Left renal pelvis (tissue), 4 donors: ENCODE measurements at places on chromosomes 3 and 15. TPM values are rescaled to one million over a fixed set of nuclear protein-coding genes. Genes with fewer than 3 reads are reported as not detected.

- no peak for DNase-seq
Observed at GRCh38 chr15:48833526-48834239, 22.8 kb upstream of the CEP152 start.

DNA sequence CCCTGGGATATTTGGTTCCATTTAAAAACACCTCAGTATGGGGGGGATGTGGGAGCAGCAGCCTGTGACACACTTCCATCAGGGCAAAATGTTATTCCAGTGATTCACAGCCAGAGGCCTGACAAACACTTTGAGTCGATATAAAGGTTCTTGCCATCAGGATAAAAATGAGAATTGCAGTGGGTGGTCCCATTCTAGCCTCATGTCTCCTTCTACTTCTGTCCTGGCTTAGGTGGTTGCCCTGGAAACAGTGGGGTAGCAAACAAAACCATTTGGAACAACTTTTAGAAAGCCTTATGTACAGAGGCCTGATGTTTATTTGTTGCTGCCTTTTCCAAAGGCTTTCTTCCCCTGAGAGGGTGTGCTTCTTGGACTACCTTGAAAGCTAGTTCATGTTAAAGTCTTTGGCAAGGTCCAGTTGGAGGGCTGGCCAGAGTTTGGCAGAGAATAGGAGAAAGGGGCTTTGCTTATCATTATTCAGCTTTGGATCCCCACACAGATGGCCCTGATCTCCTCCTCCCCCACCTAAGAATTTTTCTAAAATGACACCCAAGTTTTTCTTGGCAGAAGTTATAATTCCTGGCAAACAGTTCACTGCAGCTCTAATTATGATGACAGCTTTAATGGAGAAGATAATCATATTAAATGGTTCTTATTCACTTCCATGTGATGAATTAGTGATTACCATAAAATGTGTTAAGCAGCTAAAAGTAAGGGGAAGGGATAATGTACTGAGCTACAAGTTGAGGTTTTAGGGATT, 84.2 kb upstream of the ZNF280D start:
- DNase-seq: no peak

RBMS3 gene
- polyA plus RNA-seq: 17.2 TPM

PP2D1 gene
- 0.32 TPM for polyA plus RNA-seq

HOMER2 gene
- polyA plus RNA-seq: 25.5 TPM

DNA sequence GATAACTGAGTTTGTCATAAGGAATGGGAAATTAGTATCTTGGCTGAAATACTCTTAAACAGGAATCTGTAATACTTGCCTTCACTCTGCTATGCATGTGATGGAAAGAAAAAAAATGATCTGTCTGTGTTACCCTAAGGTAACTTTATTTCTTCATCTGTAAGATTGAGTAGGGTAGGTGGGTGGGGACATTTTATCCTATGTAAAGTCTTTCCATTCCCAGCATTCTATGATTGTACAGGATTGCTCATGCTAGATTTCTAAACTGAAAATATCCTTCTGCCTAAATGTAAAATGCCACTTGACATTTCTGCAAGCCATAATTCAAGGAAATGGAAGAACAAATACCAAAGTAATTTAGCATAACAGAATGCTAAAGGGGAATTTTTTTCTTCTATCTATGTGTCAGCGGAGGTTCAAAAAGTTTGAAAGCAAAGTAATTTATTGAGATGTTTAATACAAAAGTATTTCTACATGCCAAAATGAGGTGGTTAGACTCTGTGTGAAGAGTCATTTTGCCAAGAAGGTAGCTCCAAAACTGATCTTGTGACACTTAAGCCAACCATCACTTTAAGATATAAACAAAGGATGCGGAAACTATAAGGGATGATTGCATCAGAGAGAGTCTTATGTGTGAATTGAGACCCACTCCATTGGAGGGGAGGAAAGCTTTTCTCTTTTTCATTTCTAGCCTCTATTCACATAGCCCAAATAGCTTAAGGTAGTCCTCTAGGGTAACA, 46.6 kb upstream of the SERPINI2 start:
- no peak for DNase-seq

DNA sequence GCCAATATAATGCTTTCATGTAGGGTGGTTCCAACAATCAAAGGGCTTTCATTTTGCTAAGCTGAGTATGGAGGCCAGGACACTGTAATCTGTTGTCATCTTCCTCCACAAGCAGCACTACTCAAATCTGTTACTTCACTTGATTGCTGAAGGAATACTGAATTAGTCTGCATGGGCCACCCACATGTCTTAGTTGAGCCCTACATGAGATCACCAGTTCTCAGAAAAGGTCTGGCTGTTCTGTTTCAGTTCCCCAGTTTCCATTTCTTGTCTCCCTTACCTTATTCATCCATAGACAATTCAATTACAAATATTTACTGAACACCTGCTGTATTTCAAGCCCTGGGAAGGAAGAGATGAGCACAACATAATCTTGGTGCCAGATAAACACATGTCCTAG, 119.2 kb downstream of the FHIT start:
- DNase-seq: no peak

- no peak for DNase-seq
Observed at GRCh38 chr15:63374686-63375520, 6.7 kb downstream of the CA12 start.

ULK3 gene
- polyA plus RNA-seq: 30.3 TPM

B4GALT4 gene
- 34.7 TPM for polyA plus RNA-seq

GPR62 gene
- 0.57 TPM for polyA plus RNA-seq

DNA sequence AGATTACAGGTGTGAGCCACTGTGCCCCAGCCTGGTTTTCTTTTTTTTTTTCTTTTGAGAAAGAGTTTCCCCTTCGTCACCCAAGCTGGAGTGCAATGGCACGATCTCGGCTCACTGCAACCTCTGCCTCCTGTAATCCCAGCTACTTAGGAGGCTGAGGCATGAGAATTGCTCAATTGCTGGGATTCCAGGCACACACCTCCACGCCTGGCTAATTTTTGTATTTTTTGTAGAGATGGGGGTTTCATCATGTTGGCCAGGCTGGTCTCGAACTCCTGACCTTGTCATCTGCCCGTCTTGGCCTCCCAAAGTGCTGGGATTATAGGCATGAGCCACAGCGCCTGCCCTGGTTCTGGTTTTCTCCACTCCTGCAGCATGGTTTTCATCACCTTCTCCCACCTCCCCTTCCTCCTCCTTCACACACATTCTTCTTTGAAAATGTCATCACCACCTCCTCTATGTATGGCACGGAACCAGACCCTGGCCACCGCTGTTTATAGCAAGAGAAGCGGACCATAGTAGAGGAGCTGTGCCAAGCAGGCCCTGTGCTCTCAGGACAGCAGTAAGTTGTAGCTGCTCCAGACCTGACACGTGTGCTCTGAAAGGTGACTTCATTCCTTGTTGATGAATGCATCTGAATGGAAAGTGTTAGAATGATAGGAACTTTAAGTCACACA, 14.6 kb upstream of the AHSG start:
- DNase-seq: no peak

DNA sequence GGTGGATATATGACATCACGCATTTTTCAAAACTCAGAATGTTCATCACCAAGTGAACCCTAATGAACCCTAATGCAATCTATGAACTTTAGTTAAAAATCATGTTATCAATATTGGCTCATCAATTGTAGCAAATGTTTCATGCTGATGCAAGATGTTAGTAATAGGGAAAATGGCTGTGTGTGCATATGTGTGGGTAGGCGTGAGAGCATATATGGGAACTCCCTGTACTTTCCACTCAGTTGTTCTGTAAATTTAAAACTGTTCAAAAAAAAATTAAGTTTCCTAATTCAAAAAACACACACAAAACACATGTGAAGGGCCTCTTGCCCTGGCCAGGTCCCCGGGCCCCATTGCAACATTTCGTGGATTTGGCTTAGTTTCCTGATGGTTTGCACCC, 89.7 kb upstream of the PROK2 start:
- DNase-seq: no peak

- no peak for DNase-seq
Observed at GRCh38 chr3:128763967-128764366, 38.0 kb downstream of the RAB7A start.

DNA sequence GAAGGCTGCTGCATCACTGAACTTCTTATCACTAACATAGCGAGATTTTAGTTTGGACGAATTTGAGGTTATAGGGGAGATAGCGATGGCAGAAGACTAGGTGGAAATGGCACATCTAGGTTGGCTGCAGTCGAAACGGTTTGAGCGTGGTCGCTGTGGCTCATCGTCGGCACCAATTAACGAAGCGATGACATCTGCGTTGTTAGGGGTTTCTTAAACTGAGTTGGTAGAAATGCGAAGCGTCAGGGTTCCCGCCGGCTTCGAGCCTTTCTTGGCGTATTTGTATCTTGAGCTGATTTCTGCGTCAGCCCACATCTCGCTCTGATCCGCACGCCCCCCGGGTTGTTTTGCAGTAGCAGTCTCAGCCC, 319 bp downstream of the LNP1 start:
- DNase-seq: no peak

DPPA2 gene
- polyA plus RNA-seq: 1.6 TPM

- no peak for DNase-seq
Observed at GRCh38 chr15:63818629-63819028, 15.1 kb downstream of the HERC1 start.
